ENCODE measurements at places on chromosomes 6 and 20.
A peak's percentile ranks its signal among the peaks of the same experiment; 100 is the strongest.

DNA sequence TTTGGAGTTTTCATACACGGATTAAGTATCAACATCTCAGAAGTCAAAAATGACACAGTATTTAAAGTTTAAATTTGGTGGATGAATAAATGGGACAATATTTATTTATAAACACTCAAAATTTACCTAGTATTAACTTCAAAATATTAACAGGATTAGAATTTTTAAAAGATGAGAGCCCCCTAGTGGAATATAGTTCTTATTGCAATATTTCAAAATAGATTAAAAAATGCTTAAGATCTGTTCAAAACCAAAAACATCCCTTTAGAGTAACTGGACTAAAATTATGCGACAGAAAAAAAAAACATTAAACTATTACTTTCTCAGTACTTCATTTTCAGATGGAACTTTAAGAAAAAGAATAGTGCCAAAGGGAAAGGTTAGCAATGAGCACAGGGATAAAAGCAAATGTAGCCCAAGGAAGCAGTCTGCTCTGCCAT lies 56.6 kb downstream of the SNX14 start:
- peak; percentile 20 for DNase-seq

GRCh38 chr6:4607793-4608192 lies 168.4 kb upstream of the CDYL start:
- peak; percentile 33 for DNase-seq

GRCh38 chr6:150631984-150632642 lies 32.4 kb downstream of the PLEKHG1 start:
- no peak for DNase-seq

- DNase-seq = no peak
Measured at GRCh38 chr6:3542032-3542640, 85.3 kb upstream of the SLC22A23 start.

- DNase-seq = no peak
Measured at GRCh38 chr6:130783416-130784107, 43.6 kb upstream of the SMLR1 start.

DNA sequence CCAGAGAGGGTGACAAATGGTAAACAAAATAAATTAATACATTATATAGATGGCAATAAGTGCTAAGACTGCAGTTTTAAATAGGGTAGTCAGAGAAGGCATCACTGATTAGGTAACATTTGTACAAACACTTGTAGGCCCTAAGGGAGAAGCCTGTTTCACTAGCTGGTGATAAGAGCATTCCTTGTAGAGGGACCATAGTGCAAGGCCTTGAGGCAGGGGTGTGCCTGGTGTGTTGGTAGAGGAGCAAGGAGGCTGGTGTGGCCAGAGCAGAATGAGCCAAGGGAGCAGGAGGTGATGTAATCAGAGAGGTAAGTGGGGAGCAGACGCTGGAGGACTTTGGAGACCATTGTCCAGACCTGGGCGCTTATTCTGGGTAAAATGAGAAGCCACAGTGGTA lies 70.7 kb downstream of the ANKRD6 start:
- no peak for DNase-seq

GRCh38 chr20:41232973-41233926 lies 84.3 kb downstream of the ZHX3 start:
- no peak for DNase-seq

- no peak for DNase-seq
Measured at GRCh38 chr6:52254731-52255378, 10.6 kb upstream of the IL17F start.

DNA sequence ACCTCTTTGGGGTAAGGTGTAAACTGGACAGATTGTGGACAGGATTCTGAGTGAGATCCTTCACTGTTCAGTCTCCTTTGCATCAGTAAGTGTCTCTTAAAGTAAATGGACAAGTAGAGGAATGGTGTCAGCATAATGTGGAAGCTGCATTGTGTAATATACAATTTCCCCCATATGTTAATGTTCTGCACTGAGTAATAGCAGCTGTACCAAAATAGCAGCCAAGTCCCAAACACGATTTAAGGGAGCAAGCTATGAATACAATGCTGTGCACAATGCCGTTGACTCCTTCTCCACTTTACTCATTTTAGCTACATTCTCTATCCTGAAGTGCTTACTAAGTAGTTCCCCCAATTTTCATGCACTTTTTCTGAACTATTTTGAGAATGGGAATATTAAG lies 21.1 kb upstream of the TRIM26 start:
- no peak for DNase-seq

GRCh38 chr20:58832457-58832856 lies 18.2 kb downstream of the GNAS-AS1 start:
- no peak for DNase-seq

GRCh38 chr6:23561732-23562131 lies 564.3 kb upstream of the NRSN1 start:
- DNase-seq = no peak

GRCh38 chr20:60361761-60362395 lies 403.7 kb downstream of the CDH26 start:
- no peak for DNase-seq

GRCh38 chr6:4872841-4873240 lies 96.6 kb downstream of the CDYL start:
- DNase-seq = no peak

DNA sequence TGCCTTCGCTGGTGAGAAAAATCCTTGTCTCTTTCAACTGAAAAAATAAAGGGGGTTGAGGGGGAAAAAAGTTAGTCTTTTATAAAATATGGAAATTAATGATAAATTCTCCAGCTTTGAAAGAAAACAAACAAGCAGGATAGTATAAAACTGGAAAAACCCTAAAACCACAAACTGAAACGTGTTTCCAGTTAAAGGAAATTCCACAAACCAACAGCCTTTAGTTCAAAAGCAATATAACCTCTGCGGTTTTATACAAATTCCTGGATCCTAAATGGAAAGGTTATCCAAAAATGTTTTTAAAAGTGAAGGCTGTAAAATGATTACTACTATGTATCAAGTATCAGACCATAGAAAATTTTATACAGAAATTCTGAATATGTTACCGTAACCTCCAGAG lies 55.6 kb downstream of the BMP5 start:
- DNase-seq = no peak

GRCh38 chr6:22290045-22290444 lies 6.8 kb downstream of the PRL start:
- no peak for DNase-seq

DNA sequence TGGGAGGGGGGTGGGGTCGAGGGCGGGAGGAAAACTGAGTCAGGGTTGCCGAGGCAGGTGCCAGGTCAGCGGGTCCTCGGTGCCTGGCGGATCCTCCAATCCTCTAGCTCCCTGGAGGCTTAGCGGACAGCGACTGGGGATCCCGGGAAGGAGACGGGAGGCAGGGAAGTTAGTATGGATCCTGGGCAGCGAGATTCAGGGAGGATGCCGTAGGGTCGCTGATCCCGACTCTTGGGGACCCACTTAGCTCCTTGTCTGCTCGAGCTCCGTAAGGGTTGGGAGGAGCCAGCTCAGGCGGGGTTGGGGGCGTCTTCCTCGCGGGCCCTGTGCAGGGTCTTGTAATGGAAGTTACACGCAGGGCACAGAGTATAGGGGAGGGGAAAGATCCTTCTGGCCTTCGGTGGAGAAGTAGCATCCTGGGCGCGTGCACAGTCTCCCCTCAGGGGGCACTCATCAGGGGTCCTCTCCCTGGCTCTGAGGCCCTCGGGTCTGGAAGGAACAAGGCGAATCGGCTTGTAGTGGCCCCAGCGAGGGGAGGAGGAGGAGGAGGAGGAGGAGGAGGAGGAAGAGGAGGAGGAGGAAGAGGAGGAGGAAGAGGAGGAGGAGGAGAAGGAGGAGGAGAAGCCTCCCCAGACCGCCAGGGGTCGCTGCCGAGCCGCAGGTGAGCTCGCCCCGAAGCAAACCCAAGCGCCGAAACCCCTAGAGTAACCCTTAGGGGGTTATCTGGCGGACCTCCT lies 6.4 kb upstream of the SLC12A5 start:
- DNase-seq = peak; percentile 76

GRCh38 chr6:106972500-106972899 lies 2.0 kb downstream of the CD24 start:
- no peak for DNase-seq

DNA sequence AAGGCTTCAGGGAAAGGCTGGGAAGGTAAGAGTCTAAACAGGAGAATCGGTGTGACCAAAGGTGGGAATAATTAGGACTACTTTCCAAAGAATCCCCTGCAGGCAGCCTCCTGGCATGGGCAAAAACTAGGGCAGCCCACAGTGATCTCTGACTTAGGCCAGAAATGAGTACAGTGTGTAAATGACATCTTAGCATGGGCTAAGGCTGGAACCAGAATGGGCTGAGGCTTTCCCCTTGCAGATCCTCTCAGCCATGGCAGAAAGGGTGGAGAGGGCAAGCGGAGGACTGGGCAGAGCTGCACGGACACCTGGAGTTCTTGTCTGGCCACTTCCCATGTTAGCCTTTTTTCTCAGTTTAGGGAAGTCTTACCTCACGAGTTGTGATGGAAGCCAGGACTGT lies 69.9 kb upstream of the FOXQ1 start:
- no peak for DNase-seq

DNA sequence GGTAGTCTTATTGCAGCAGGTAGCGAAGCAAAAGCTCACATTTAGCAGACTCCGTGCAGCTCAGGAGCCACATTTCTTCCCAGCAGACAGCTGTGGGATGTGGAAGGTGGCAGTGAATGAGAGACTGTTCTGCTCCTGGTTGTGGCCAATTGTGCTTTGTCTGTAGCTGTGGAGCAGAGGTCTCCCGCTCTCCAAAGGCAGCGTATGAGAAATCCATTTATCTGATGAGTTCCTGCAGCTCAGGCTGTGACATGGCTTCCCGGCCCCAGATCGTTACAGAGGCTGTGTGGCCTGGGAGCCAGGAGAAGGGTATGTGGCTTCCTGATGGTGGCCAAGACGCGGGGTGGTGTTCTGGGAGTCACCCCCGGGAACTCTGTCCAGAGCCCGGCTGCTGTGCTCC lies 64.5 kb upstream of the KIF16B start:
- DNase-seq = no peak

GRCh38 chr20:41407607-41408006 lies 41.0 kb upstream of the EMILIN3 start:
- DNase-seq = no peak

DNA sequence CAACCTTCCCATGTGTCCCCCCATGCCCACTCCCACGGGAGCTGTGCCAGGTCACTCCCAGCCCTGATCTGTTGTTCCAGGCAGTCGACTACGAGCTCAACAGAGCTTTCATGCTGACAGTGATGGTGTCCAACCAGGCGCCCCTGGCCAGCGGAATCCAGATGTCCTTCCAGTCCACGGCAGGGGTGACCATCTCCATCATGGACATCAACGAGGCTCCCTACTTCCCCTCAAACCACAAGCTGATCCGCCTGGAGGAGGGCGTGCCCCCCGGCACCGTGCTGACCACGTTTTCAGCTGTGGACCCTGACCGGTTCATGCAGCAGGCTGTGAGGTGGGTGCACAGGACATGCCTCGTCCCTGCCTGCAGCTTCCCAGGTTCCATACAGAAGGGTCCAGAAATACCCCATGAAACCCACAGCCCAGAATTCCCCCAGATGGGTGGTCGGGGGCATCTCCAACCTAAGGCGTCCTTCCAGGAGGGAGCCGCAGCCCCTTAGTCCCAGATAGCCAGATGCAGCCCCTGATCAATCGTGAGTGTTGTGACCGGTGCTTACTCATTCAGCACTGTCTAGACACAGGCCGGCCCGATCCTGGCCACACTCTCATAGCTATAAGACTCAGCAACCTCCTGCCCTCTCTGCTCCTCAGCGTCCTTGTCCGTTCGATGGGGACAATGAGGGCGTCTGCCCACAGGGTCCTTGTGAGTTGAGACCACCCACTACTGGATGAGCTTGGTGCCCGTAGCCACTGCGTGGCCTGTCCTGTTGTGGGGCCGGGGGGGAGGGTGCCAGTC lies 142.1 kb downstream of the TAF4 start:
- DNase-seq = no peak

All from CD4-positive, alpha-beta T cell treated with Interleukin-17A for 1 hour (primary cell).